ENCODE measurements at places on chromosomes 5 and 9.
A peak's percentile ranks its signal among the peaks of the same experiment; 100 is the strongest.

- no peak for DNase-seq
These were observed 424.0 kb upstream of the RGMB start for GRCh38 chr5:98349251-98349989.

DNA sequence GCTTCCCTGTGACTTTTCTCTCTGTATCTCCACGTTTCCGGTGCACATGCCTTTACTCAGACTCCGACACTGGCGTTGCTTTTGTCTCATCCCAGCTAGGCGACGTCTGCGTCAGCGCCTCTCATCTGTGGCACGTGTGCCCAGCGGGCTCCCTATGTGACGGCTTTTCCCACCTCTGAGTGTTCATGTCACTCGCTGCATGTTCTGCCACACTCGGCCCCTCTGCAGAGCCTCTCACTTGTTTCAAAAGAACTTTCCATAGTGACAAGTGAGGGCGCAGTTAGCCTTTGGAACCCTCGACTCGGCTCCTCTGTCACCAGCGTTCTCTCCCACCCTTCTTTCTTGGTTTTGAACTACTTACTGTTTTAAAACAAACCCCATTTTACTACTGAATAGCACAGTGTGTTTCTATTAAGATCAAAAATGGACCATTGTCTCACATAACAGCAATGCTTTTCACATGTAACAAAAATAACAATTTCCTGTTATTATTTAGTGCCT, 113.4 kb upstream of the CACNA1B start:
- DNase-seq = no peak

- peak; percentile 50 for DNase-seq
These were observed 28.2 kb downstream of the LPCAT1 start for GRCh38 chr5:1495525-1495897.

GRCh38 chr5:132981288-132981687, 17.9 kb upstream of the AFF4 start:
- no peak for DNase-seq

DNA sequence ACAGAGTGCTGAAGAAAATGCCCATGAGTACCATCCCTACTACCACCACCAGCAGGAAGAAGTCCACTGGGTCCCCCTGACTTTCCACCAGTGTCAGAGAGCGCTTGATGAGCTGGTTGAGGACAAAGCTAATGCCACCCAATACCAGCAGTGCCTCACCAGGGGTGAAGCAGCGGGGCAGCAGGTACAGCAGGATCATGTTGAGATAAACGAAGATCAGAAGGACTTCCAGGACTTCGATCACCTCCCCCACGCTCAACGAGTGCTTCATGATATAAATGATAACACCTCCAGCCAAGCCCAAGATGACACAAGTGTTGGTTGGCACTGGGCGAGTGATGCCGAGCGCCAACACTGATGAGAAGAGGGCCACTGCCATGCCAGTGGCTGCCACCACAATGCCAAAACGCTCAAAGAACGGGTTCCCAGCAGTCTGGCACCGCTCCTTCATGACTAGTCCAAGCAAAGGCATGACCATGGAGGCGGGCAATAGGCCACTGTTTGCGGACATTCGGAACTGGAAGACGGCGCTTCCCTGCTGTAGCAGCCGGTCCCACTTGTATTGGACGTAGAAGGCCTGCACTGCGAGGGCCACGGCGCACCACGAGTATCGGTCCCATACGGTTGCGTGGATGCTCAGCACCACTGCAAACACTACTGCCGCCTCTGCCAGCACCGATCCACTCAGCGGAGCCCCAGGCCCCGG, 679 bp downstream of the DOLK start:
- no peak for DNase-seq

GRCh38 chr9:115225459-115226116, 107.6 kb upstream of the TNC start:
- no peak for DNase-seq

- no peak for DNase-seq
These were observed 9.3 kb downstream of the SLC25A48 start for GRCh38 chr5:135843571-135844337.

Data from CD8-positive, alpha-beta T cell (primary cell).